MCF 10A (cell line): ENCODE measurements at places on chromosomes 13 and 19.

DNA sequence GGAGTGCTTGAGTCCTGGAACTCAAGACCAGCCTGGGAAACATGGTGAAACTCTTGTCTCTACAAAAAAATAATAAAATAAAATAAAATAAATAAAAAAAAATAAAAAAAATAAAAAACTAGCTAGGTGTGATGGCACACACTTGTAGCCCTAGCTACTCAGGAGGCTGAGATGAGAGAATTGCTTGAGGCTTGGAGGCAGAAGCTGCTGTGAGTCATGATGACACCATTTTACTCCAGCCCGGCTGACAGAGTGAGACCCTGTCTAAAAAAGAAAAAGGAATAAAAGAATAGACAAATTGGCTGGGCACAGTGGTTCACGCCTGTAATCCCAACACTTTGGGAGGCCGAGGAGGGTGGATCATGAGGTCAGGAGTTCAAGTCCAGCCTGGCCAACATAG is 1168.9 kb downstream of the SLITRK5 start:
- DNase-seq: no peak

- DNase-seq: no peak
Observed at GRCh38 chr13:113137691-113138298, 15.2 kb downstream of the F10 start.

DNA sequence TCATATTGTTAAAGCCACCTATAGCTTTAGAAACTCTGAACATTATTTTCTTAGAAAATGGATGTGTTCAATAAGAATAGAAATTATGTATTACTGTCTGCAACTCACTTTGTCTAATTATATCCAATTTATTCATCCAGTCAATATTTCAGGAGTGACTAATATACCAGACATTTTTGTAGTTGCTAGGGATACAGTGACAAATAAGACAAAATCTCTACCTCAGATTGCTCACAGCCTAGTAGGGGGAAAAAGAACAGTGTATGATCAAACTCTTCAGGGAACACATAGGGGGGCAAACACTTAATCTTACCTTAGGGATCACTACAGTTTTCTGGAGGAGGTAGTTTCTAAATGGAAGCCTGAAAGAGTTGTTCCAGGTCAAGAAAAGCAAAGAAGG is 8.6 kb downstream of the BRCA2 start:
- no peak for DNase-seq

GRCh38 chr19:2814426-2814825 is 5.2 kb upstream of the ZNF554 start:
- no peak for DNase-seq

- DNase-seq: peak; percentile 11
Observed at GRCh38 chr13:112722433-112723263, 32.8 kb downstream of the ATP11A start.

GRCh38 chr19:40718774-40719391 is 2.0 kb downstream of the ITPKC start:
- DNase-seq: peak; percentile 92

- no peak for DNase-seq
Observed at GRCh38 chr19:36572593-36573019, 486 bp downstream of the ZNF529 start.

- DNase-seq: no peak
Observed at GRCh38 chr13:96109125-96109524, 19.2 kb downstream of the HS6ST3 start.

DNA sequence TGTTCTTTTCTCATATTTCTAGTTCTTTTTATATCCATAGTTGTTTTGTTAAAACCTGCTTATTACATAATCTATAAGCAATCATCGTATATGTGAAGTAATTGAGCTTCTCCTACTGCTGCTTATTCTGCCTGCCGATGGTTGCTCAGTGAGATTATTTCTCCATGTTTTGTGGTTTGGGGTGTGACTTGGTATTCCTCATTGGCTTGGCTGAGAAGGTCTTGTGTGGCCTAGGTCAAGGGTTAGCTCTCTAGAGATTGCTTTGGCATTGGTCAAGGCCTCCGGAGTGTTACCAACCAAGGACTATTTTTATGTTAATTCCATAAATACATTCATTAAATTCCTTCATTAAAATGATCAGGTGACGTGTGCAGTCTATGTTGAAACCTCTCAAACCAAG is 302.8 kb downstream of the MYO16 start:
- peak; percentile 56 for DNase-seq

GRCh38 chr13:38376546-38376945 is 26.9 kb downstream of the UFM1 start:
- DNase-seq: no peak

GRCh38 chr13:40221460-40222201 is 444.8 kb downstream of the FOXO1 start:
- peak; percentile 86 for DNase-seq

DNA sequence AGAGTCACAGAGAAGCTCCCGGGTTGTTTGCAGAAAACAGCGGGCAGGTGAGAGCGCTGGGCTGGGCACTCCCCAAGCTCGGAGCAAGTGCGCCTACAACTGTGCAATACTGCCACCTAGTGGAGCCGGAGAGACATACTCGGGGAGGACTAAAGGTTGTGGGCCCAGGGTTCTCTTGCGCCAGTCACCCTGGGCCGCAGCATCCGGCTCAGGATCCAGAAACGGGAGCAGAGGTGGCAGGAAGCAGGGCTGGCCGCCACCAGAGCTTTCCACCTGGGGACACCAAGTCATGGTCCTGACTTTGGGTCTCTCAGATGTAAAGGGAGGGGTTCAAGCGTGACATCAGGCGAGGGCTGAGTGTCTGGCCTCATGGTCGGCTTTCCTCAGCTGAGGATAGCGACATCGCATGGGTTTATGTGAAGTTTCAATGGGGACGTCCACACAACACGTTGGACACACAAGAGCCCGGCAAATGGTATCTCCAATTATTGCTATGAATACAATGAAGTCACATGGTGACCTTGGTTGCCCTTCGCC is 11.2 kb upstream of the KLK4 start:
- DNase-seq: peak; percentile 83

GRCh38 chr13:36718686-36719085 is 44.9 kb downstream of the SERTM1 start:
- peak; percentile 10 for DNase-seq

DNA sequence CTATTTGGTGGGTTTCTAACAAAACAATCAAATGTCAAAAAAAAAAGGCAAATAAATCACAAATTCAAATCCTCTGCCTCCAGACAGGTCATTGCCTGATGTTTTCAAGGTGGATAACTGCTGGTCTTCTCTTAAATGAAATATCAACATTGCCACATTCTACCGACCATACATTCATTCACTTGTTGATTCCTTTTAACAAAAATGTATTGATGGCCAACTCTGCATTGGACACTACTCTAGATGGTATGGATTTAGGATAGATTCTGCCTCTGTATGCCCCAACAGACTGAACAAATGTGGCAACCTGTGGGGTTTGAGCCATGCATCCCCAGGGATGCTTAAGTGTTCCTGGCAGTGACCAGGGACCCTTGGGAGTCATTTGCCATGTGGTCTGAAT is 87.6 kb upstream of the STK24 start:
- no peak for DNase-seq

- DNase-seq: peak; percentile 93
Observed at GRCh38 chr19:6484230-6484629, 2.6 kb upstream of the DENND1C start.

DNA sequence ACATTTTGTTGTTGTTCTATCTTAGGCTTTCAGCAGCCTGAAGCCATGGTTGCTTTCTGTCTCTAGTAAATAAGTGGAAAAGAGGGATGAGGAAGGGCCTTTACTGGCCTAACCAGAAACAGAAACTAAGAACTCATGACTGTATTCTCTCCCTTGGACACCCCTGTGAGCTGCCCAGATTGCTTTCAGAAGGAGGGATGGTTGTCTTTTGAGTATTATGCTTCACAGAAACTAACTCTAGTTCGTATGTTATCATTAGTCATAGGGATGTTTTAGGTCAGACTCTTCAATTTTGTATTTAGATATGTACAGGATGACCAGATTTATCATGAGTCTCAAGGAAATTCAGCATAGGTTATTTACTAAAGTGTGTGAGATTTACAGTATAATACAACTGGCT is 17.5 kb downstream of the BORA start:
- no peak for DNase-seq

DNA sequence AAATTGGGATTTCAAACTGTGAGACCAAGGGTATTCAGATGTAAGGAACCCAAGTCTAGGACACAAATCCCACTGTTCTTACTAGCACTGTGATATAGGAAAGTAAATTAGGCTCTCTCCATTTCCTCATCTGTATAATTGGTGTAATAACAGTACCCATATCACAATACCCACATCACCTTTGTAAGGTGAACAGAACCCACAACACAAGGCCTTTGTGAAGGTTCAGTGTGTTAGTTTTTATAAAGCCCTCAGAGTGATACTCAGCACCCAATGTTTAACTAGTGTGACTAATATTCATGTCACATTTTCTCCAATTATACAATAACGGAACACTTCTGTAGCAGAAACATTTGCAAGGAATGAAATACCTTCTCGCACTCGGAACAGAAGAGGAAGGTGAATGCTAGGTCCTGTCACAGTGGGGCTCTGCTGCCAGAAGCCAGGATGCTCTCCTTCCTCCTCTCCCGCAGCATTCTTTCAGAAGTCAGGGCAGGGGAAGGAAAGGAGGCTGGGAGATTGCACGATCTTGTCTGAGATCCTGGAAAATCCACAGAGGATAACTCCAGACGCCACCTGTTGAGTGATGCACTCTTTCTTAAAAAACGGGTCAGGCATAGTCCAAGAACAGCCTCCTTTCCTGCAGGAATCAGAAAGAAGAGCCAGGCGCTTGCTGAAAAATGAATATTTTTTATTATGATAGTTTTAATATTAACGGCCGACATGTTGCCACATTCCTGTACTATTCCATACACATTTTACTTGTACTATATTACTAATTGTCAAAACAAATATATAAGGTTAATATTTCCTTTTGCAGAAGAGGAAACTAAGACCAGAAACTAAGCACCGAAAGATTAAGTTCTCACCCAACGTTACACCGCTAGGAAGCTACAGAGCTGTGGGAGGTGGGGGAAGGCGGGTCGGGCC is 762 bp downstream of the ZNF45 start:
- peak; percentile 8 for DNase-seq

- peak; percentile 25 for DNase-seq
Observed at GRCh38 chr13:41675306-41675705, 218.0 kb downstream of the RGCC start.

DNA sequence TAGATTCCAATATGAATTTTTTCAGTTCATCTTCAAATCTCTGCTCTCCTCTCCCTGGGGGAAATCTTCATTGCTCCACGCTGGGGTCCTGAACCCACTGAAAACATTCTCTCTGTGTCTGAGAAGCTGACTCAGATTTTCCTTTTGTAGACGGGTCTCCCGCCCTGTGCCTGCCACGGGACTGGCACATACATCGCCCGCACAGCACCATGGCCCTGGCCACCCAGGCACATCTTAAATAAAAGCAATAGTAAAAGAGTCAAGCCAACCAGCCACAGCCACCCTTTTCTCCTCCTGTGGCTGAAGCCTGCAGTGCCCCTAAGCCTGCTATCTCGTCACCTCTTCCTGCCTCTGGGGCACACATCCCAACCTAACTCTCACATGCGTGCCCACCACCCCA is 301.2 kb downstream of the ZNF536 start:
- no peak for DNase-seq
